Mucosa of descending colon (tissue), 3 donors: ENCODE measurements at places on chromosomes 5 and 9. TPM values are rescaled to one million over a fixed set of nuclear protein-coding genes. Genes with fewer than 3 reads are reported as not detected.

PCDHA11 gene
- 0.19 TPM for total RNA-seq

MOCS2 gene
- 28.9 TPM for total RNA-seq

GRCh38 chr9:128704356-128704670, 2.0 kb downstream of the PKN3 start:
- DNase-seq, result no peak

- DNase-seq, result no peak
Observed at GRCh38 chr5:83034036-83034435, 43.2 kb downstream of the TMEM167A start.

DNA sequence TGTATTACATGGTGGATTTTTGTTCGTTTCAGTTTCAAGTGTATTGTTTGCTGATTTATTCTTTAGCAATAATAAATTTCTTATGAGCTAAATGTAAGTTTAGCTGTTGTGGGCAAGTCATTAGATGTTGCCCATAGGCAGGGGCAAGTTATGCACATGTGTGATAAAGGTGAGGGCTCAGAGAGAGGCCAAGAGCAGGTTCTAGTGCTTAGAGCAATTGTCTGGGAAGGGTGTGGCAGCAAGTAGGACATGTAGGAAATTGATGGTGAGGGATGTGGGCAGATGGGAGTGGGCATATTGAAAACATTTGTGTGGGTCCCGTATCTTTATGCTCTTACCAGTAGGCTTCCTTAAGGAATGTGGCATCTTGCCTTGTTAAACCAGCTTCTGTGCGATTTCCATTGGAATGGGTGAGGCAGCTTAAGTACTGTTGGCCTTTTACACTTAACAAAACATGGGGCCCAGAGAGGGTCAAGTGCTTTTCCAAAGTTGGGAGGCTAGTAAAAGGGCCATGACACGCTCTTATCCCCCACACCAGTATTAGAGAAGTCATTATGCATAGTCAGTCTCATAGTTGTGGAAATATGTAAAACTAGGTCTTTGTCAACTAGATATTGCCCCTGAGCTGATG, 60.6 kb downstream of the KDM4C start:
- no peak for DNase-seq

DNA sequence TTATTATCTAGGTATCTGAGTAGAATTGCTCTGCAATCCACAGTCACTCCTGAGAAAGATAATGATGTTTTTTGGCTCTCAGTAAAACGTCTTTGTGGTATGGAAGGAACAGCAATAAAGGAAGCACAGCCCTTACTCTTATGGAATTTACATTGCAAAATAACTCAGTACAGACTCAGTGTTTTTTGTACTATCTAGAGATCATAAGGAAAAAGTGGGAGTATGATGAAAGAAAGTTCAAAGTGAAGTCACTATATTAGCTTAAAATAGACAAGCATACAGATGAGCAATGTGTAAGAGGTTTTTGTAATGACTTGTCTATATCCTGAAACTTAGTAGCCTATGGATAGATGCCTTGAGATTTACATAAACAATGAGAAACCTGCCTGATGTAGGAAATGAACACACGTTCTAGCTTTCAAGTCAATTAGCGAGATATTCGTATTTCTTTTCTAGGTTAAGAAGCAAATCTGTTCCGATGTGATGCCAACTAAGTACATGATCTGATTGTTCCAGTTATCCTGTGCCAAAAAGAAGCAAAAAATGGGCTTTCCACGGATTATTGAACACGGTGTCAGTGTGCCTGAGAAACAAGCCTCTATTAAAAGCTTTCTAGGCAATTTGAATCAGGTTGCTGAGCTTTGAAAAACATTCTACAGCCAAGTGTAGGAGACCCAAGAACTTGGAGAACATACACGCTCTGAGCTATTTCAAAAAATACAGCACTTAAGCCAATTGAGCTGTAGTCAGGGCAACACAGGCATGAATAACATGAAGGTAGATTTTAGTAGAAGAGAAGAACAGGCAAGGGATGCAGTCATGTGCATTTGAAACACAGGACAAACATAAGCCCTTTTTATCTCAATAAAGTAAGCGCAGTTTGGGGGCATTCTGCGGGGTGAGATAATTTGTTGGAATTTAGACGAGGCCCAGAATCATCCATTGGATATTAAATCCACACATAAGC, 86.3 kb upstream of the TAF11L2 start:
- DNase-seq, result no peak

- DNase-seq, result no peak
Observed at GRCh38 chr9:111148052-111149017, 110.1 kb upstream of the LPAR1 start.

DNA sequence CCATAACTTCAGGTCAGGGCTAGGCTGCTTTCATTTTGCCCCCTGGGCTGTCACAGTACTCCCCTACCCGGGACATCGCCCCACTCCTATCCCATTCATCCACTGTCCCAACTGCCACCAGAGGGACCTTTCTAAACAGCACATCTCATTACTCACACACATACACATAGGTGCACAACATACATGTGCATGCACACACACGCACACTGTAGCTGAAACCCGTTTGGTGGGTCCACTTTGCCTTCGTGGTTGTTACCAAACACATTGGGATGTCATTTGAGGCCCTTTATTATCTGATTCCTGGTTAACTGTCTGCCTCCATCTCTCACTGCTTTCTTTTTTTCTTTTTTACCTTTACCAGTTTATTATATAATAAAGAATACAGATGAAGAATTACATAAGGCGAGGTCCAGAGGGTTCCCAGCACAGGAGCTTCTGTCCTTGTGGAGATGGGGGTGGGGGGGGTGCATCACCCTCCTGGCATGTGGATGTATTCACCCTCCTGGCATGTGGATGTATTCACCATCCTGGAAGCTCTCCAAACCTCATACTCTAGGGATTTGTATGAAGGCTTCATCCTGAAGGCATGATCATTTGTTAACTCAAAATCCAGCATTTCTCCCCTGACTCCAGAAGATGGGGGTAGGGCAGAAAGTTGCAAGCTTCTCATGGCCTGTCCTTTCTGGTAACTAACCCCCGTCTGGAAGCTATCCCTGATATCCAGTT, 186.0 kb downstream of the GOLPH3 start:
- no peak for DNase-seq

GRCh38 chr9:1659363-1659690, 355.8 kb upstream of the SMARCA2 start:
- DNase-seq, result no peak

DNA sequence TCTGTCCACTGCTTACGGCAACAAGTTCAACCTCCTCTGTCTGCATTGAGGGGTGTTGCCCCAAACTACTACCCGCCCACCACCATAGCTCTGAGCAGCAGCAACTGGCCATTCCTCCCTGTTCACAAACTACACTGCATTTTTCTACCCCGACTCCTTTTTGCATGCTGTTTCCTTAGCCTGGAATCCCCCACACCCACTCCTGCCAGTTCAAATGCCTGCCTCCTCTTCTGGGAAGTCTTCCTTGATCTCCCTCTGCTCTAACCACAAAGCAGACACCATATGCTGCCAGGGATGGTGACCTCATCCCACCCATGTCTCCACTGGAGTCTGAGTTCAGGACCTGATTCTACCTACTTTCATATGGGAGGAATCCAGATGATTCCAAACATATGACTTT, 13.3 kb downstream of the ALDH1B1 start:
- DNase-seq, result no peak

GRCh38 chr9:35972093-35972492, 14.1 kb upstream of the OR2S2 start:
- no peak for DNase-seq

GRCh38 chr5:51271261-51271660, 112.0 kb upstream of the ISL1 start:
- no peak for DNase-seq

DNA sequence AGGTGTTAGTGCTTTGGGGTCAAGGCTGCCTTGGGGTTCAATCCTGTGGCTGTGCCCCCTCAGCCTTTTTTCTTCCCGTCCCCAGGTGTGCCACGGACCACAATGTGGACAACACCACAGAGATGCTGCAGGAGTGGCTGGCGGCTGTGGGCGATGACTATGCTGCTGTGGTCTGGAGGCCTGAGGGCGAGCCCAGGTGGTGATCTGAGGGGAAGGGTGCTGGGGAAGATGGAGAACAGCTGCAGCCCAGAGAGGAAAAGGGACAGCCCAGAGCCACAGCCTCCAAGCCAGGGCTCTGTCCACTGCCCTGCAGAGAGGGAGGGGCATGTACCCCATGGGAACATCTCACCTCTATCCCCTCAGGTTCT, 2.1 kb downstream of the CERCAM start:
- DNase-seq, result no peak
